ENCODE measurements at places on chromosomes 5 and 9. TPM values are rescaled to one million over a fixed set of nuclear protein-coding genes. Genes with fewer than 3 reads are reported as not detected.

- DNase-seq, result no peak
These were observed 4.9 kb upstream of the FYB1 start for GRCh38 chr5:39224196-39224761.

- DNase-seq, result no peak
These were observed 220.0 kb downstream of the GABBR2 start for GRCh38 chr9:98488571-98489312.

- no peak for DNase-seq
These were observed 92.7 kb upstream of the CKMT2 start for GRCh38 chr5:81140441-81140840.

GRCh38 chr5:35678661-35679060 is 61.0 kb downstream of the SPEF2 start:
- DNase-seq, result no peak

- DNase-seq, result no peak
These were observed 159.7 kb downstream of the MUSK start for GRCh38 chr9:110828264-110828663.

DNA sequence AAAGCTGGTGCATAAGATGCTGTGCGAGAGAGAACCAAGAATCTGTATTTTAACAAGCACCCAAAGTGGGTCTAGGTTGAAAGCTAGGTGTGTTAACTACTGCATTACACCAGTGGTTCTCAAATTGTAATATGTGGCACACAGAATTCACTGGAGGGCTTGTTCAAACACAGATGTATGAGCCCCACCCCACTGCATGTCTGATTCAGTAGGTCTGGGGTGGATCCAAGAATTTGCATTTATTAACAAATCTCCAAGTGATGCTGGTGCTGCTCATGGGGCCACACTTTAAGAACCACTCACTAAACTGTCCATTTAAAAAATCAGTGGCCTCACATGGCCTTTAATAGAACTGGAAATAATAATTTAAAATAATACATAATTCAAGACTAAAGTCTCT is 40.4 kb downstream of the LPAR1 start:
- DNase-seq, result no peak

DNA sequence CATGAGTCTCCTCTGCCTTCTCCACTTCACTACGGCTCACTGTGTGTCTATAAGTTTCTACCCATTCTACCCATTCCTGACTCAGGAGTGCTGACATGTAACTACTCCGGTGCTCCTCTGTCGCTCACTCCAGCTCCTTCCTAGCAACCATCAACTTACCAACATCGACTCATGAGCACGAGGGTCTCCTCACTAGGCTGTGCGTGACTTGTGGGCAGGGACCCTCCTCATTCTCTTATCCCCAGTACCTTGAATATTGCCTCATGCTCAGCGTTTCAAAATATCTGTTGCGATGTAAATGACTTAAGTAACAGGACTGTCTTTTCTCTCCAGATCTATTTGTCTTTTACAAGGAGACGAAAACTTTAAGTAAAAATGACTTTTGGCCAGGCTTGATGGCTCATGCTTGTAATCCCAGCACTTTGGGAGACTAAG is 73.1 kb downstream of the BASP1 start:
- no peak for DNase-seq

DNA sequence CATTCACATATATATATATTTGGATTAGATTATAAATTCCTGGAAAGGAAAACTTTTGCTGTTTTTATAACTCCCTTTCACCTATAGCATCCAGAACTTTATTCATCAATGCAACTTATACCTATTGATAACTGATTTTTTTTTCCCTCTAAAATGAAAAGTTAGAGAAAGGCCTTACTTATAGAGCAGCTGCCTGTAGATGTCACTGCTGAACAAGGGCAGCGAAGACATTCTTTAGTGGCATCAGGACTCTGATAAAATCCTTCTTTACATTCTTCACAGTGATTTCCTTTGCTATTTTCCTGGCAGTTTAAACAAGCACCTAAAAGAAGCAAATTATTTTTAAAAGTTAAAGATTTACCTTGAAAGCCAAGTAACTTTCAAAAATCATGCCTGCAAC is 32.3 kb upstream of the CDK5RAP2 start:
- no peak for DNase-seq

DNA sequence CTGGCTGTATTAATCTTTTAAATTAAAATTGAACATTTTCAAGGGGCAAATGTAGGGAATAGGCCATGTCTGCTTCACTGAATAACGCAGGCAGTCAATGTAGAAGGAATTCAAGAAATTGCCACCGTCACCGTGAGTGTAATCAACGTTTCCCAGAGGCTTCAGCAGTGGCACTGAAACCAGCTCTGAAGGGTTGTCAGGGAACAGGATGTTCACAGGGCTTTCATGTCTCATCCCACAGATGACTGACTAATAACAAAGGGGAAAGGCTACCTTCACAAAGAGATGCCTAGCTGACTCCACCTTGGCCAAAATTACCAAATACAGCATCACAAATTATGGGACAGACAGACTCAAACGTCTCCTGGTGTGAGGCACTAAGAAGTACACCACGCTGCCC is 70.4 kb upstream of the SIMC1 start:
- no peak for DNase-seq

DNA sequence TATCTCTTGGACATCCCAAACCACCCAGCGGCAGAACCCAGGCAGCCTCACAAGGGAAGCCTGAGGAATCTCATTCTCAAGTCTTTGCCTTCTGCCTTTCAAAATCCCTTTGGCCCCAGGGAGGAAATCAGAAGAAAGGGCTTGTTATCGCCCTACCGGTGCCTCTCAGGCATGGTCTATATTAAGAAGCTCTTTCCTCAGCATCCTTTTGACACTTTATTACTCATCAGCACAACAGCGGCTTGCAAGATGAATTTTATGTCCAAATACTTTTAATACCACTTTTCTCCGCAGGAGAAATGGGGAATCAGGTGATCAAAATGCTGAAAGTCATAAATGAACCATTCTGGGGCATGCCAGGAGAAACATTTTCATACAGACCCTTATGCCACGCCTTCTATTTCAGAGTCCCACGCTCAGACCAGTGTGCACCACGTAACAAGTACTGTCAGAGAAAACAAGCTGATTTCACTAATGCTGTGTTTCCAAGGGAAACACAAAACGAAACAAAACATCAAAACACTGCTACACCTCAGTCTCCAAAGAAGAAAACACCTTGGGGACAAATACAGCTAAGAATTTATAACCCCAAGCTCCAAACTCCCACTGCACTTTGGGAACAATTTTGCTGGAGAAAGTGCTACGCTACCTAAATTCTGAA is 30.0 kb downstream of the RAPGEF1 start:
- peak; percentile 44 for DNase-seq

DNA sequence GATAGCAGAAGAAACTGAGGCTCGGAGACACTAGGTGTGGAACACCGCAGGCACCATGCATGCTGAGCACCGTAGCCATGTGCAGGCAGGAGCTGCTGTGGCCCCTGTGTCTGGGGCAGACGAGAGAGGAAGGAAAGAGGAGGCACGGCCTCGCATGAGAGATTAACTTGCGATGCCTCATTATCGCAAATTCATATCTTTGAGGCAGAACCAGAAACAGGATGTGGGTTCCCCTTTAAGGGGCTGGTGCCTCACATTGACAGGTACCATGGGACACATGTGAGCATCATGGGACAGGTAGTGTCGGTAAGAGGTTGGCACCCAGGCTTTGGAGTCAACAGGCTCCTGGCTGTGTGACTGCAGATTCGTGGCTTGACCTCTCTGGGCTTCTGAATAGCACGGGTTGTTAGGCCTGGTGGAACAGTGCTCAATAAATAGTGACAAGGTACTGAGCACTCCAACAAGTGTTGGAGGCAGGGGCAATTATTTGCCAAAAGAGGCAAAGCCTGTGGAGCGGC is 40.8 kb downstream of the NAIF1 start:
- peak; percentile 77 for DNase-seq

DNA sequence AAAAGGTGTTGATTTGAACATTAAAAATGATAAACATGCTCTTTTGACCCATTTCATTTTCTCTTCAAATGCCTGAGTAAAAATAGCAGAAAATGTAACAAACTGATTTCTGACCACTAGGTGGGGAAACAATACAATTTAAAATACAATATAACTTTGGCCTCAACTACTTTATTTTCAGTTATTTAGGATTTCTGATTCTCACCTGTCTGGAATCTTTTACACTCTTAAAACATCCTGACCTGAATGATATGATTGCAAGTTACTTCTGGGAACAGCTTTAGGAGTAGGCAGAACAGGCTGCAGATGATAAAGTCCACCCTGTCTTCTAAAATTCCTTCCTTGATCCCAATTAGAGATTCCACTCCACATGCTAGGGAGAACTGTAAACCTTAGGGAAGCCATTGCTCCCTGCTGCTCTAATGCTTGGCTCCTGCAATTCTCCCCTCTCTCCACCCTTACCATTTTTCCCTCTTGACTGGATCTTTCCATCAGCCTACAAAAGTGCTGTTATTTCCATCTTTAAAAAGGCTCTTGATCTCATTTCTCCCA is 70.3 kb downstream of the FYB1 start:
- DNase-seq, result no peak

DNA sequence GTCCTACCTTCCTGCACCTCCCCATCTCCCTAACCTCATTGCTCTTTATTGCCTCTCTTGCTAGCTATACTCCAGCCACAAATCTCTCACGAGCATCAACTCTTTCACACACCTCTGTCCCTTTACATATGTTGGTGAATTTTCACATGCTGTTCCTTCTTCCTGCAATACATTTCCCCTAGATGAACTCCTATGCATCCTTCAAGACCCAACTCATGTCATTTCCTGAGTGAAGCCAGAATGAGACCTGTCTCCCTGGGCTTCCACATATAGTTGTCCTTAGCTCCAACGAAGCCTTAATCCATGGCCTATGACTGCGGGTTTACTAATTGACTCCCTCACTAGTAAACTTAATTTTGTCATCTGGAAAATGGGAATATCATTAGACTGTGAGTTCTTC is 297.3 kb upstream of the PANK3 start:
- no peak for DNase-seq

- DNase-seq, result no peak
These were observed 68.0 kb downstream of the ZNF608 start for GRCh38 chr5:124678468-124678867.

DNA sequence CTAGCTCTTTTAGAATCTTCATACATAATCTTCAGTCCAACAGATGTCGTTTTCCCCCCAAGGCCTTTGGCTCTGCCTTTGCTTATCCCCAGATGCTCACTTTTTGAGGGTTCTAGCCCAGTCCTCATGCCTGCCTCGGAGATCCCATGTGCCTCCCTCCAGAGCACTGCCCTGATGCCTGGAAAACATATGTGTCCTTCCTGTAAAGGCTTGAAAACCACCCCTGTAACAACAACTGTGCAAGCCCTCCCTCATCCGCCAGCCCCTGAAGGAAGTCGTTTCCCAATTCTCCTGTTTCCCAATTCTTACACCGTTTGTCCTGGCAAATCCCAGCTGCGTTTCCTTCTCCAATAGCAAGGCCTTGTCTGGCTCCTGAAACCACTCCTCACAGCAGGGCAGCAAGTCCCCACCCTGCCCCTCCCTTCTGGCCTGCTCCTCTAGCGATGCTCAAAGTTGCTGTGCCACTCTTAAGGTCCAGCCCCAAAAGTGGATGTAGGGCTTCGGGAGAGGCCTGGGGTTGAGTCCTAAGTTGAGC is 52.2 kb downstream of the SLC36A1 start:
- DNase-seq, result no peak

- DNase-seq, result no peak
These were observed 14.1 kb downstream of the LCN10 start for GRCh38 chr9:136728548-136729123.

DNA sequence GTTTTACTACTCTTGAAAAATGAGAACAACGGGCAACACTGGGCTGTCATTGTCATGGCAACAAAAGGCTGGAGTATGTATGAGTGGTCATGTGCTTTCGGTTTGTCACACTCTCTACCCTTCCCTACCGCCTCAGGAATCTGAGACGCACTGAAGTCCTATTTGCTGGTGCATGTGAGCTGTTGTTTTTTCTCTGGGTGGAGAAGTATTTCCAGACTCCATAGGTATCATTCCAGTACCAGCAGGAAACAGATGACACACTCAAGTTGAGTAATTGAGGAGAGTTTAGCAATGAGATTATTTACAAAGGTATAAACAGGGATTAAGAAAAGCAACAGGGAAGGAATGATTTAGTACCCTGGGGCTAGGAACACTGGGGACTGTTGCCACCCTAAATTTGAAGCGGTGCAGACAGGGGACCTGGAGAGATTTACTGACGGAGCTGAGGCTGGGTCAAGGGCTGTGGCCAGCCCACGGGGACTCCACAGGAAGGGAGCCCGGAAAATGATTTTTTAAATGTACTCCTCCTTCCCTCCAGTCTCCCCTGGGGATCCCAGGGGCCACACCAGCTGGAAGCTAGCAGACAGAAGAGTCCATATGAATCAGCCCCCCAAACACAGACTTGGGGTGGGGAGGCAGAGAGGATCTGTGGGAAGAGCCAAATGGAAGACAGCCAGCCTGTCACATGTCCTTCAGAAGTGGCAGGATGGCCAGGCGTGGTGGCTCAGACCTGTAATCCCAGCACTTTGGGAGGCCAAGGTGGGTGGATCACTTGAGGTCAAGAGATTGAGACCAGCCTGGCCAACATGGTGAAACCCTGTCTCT is 13.2 kb upstream of the ZBTB43 start:
- DNase-seq, result no peak

- no peak for DNase-seq
These were observed 26.9 kb downstream of the NEURL1B start for GRCh38 chr5:172667786-172668593.

DNA sequence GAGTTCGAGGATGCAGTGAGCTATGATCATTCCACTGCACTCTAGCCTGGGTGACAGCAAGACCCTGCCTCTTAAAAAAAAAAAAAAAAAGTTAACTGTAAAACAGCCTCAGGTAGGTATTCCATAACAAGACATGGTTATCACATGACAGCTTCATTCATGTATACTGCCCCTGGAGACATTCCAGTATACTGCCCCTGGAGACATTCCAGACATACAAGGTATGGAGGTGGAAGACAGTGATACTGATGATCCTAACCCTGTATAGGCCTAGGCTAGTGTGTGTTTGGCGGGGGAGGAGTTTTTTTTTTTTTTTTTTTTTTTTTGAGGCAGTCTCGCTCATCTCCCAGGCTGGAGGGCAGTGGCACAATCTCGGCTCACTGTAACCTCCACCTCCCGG is 105.5 kb downstream of the RICTOR start:
- DNase-seq, result no peak

C5orf47 gene
- total RNA-seq, result not detected

S100Z gene
- total RNA-seq, result 1.5 TPM

MRRF gene
- total RNA-seq, result 66.0 TPM

SGCD gene
- total RNA-seq, result not detected

DMRT2 gene
- total RNA-seq, result 1.5 TPM

QRFP gene
- not detected for total RNA-seq

PCDHGB1 gene
- 0.32 TPM for total RNA-seq

POLR3G gene
- 22.1 TPM for total RNA-seq

PDGFRB gene
- total RNA-seq, result 0.76 TPM

FCN2 gene
- not detected for total RNA-seq

PCDHA12 gene
- total RNA-seq, result not detected

Data from activated T-helper 1 cell treated with anti-CD3 and anti-CD28 coated beads, Interleukin-12 subunit alpha, Interleukin-12 subunit beta, Interleukin-2, Interleukin-4 antibody, amounts not matched to agents 30 ng/mL and 10 ng/mL and 1 ng/mL, durations not matched to agents 14 hours and 24 hours and 36 hours (primary cell).